Bronchial epithelial cell (primary cell): ENCODE measurements at places on chromosomes 11 and 22. TPM values are rescaled to one million over a fixed set of nuclear protein-coding genes. Genes with fewer than 3 reads are reported as not detected.
A peak's percentile ranks its signal among the peaks of the same experiment; 100 is the strongest.

Gene PANX3
- total RNA-seq, result not detected in 2 replicates

Gene ENTHD1
- not detected in 2 replicates for total RNA-seq

GRCh38 chr11:57453543-57454177 is 6.7 kb upstream of the RTN4RL2 start:
- no peak for DNase-seq

GRCh38 chr11:8838248-8838647 is 72.7 kb upstream of the AKIP1 start:
- DNase-seq, result no peak

GRCh38 chr11:2314136-2314524 is 12.3 kb downstream of the TSPAN32 start:
- DNase-seq, result no peak

DNA sequence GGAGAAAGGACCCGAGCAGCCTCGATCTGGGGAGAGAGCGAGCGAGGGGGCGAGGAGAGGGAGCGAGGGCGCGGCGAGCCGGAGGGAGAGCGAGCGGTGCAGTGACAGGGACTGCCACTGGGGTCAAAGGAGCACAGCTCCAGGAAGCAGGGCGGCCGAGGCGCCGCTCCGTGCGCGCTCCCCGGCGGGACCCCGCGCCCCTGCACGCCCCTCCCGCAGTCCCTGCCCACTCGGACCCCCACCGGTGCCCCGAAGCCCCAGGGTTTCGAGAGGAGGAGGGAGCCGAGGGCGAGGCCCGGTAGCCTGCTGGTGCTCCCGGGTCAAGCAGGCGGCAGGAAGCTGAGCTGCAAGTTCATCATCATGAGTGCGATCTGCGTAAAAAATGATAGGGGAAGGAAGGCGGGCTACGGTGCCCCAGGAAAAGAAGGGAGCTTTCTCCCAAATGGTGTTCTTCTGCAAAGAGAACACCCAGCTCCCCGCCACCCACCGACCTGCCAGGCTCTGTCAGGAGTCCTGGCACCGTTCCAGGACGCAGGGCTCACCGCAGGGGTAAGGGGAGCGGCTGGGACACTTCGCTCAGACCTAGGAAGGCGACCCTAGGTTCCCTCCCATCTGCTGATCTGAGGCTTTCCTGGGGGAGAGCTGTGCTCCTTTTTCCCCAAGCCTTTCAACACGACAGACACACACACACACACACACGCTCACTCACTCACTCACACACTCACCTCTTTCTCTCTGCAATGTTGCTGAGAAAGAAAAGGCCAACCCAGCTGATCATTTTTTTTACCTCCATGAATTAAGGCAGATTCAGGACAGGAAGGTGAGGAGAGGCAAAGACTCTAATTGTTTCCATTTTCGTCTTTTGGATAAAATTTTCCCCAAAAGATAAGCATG is at the start of gene MPPED2:
MPPED2 (minus strand) TSS at position 103 of the 894 bp plus-strand sequence. CDS start 5,980 bp downstream, outside the sequence.
- DNase-seq, result no peak

DNA sequence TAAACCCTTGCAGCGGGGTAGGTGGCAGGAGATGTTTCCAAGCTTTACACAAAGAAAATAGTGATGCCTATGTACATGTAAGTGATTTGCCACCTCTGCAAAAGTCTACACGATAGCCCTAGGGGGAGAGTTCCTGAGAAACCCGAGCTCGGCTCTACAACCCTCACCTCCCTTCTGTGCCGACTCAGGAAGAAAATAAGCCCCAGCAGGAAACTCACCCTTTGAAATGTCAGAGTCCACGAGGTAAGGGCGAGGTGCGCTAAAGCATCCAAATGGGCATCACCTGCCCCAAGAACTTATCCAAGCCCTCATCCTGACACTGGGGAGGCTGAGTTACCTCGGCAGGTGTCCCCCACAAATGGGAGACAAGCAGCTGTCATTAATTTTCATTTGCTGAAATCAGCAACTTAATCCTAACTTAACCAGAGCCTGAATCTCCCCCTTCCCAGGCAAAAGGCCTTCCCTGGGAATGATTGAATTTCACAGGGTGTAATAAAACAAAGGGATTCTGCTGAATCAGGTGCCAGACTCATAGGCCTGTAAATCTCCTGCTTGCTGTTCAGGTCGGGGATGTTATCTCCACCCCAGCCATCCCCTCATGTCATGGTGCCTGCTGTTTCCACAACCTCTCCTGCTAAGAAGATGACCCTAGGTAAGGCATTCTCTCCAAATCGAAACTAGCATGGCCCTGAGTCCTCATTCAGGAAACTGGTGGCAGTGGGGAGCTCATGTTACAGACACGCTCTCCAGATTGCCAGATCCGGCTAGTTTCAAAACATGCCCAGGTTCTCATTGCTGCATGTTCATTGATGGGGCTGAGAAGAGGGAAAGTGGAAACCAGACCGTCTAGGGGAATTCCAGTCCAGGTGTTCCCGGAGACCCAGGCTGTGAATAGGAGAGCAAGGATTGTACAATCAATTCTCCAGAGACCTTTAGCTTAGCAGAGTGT is 105.3 kb upstream of the KIRREL3 start:
- DNase-seq, result no peak

Gene JHY
- total RNA-seq, result 1.1 and 2.9 TPM in 2 replicates

DNA sequence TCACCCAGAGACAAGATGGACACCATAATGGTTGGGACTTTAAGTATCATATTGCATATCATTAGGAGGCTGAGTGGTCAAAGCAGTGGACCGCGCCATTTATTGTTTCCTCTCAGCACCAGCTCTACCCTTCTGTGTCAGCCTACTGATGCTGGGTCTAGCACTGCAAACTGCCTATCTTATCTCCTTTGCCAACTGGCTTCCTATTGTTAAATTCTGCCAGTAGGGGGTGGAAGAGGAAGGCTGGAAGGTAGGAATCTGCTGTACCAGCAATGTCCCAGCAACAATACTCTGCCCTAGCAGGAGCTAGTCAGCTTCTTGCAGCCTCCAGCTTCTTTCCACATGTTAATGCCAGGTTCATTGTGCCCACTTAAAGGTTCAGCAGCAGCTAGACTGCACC is 367.1 kb upstream of the PDGFD start:
- DNase-seq, result peak; percentile 9

Gene UCP2
- 0.26 and 1.0 TPM in 2 replicates for total RNA-seq

GRCh38 chr11:44256673-44257291 is 53.2 kb downstream of the ALX4 start:
- no peak for DNase-seq

DNA sequence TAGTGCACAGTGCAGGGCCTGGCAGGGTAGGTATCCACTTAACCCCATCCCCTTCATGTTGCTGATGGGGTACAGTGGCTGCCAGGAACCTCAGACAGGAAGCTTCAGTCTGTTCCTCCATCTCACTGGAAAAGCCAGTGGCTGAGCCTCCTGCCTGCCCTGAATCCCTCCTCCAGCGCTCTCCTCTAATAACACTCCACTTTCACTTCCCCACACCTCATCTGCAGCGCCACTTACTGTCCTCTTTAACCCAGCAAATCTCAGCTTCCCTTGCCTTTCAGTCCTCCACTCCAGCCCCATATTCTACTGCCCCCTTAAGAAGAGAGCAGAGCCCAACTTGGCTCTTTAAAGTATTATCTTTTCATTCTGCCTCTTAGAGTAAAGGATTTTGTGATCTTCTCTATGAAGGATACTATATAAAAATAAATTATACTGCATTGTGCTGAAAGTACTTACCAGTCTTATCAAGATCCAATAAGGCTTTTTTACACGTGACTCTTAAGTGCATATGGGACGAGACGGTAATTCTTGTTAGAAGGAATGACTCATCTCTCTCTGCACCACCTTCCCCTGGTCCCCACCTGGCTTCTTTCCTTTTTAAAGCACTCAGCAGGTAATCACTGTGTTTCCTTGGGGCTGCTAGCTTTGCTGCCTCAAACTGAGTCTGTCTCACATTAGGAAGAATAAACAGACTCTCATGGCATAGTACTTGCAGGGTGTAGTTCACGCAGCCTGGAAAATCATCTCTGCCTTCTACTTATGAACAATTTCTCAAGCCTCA is 238.0 kb upstream of the NARS2 start:
- peak; percentile 56 for DNase-seq

GRCh38 chr11:66986178-66986545 is 11.1 kb downstream of the C11orf86 start:
- DNase-seq, result peak; percentile 75

Gene OR2AG2
- total RNA-seq, result under 0.01 TPM in 2 replicates

DNA sequence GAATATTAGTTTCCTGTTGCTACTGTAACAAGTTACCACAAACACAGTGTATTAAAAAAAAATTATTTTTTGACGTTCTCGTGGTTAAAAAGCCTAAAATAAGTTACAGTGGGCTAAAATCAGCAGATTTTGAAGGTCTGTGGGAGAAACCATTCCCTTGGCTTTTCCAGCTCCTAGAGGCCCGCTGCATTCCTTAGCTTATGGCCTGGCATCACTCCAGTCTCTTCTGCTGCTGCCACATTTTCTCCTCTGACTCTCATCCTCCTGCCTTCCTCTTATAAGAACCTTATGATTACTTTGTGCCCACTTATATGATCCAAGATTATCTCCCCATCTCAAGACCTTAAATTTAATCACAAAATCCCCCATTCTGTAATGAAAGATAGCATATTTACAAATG is 392.7 kb downstream of the GUCY1A2 start:
- no peak for DNase-seq

- DNase-seq, result no peak
These were observed 18.8 kb upstream of the RBX1 start for GRCh38 chr22:40932396-40932795.

DNA sequence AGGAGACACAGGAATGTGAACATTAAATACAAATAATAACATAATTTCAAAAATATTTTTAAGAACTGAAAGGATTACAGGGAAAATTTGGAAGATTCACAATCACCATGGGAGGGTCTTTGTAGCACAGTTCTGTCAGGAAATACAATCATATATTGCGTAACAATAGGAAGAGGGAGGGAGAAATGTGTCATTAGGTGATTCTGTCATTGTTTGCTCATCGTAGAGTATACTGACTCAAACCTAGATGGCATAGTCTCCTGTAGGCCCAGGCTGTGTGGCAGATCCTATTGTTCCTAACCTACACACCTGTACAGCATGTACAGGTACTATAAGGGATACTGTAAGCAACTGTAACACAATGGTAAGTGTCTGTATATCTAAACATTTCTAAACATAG is 330.4 kb downstream of the BRD1 start:
- DNase-seq, result peak; percentile 23

Gene SCGB2A2
- total RNA-seq, result not detected in 2 replicates
